Activated CD8-positive, alpha-beta memory T cell treated with anti-CD3 and anti-CD28 coated beads for 24 hours (primary cell): ENCODE measurements at places on chromosomes 16 and 17.
A peak's percentile ranks its signal among the peaks of the same experiment; 100 is the strongest.

DNA sequence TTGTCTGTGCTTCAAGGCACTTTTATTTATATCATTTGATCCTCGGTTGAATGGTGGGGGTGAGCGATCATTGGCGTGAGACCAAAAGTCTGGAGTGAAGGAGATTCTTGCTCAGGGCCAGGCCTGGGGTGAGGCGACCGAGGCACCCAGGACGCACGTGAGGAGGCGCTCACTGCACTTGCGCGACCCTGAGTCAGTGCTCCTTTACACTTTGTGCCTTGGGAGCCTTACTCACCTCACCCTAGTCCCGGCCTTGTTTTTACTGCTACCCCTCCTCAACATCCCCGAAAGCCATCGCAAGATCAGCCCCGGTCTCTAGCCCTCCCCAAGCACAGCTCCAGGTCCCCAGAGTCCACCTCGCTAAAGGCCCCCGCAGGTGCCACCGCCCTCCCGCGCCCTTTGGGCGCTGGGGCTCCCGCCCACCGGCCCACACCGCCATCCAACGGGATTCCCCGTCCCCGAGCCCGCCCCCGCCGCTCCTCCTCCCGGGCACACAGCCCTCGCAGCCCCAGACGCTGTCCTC lies 496 bp downstream of the EZH1 start:
- DNase-seq, result no peak

DNA sequence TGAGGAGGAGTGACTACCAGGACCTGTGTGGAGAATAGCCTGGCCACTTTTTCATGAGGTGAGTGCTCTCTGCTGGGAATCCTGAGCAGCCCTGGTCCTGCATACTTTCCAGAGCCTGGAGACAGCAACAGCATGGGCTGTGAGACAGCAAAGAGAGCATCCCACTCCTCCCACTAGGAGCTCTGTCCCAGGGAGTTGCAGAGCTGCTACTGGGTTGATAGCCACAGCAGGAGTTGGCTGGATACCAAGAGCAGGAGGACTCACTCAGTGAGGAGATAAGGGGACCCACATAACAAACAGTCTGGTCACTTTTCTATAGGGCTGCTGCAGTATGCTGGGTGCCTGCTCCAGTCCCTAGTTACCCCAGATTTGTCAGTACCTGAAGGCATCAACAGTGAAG lies 439.3 kb upstream of the CDH8 start:
- no peak for DNase-seq

- peak; percentile 5 for DNase-seq
Measured at GRCh38 chr16:75042426-75043174, 43.8 kb downstream of the ZNRF1 start.

DNA sequence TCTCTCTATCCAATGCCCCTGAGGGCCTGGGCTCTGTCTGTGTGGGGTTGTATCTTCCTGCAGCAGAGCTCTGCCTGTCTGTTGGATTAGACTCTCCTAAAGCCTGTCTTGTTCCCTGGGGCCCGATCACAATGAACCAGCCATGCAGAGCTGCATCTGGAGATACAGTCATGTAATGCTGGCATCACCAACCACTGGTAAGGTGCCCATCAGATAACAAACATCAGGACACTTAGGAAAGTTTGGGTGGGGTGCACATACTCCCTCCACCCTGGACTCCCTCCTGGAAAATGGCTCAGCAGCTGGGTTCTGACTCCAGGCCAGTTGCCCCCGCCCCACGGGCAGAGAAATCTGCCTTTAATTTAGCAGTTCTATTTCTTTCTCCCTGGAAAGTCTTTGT lies 61.3 kb upstream of the BRD7 start:
- no peak for DNase-seq

- no peak for DNase-seq
Measured at GRCh38 chr17:71530248-71530647, 590.6 kb upstream of the SOX9 start.

DNA sequence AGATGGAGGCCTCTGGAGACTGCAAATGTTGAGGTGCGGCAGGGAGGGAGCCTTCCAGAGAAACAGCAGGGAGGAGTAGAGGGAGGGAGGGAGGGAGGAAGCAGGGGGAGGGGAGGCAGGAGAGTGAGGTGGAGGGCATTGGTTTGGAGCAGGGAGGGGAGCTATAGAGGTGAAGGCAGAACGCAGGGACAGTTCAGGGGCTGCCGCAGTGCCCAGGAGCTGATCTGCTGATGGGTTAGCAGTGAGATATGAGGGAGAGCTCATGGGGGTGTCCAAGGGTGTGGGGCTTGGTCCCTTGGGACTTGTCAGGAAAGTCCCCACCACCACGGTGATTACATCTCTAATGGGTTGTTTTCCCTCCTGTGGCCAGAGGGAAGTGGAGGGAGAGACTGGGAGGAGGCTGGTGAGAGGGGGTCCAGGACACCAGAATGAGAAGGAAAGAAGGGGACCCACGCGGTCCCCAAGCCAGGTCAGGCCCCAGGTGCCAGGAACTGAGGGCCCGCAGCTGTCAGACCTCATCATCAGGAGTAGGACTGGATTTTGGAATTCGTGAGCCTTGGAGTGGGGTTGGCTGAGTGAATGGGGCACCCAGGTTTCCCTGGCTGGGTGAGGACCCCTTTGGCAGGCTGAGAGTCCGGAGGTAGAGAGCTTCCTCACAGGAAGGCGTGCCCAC lies 11.2 kb downstream of the CA4 start:
- no peak for DNase-seq

GRCh38 chr16:53863861-53864260 lies 159.9 kb downstream of the FTO start:
- DNase-seq, result no peak

GRCh38 chr16:87976665-87977064 lies 25.4 kb downstream of the BANP start:
- DNase-seq, result no peak

DNA sequence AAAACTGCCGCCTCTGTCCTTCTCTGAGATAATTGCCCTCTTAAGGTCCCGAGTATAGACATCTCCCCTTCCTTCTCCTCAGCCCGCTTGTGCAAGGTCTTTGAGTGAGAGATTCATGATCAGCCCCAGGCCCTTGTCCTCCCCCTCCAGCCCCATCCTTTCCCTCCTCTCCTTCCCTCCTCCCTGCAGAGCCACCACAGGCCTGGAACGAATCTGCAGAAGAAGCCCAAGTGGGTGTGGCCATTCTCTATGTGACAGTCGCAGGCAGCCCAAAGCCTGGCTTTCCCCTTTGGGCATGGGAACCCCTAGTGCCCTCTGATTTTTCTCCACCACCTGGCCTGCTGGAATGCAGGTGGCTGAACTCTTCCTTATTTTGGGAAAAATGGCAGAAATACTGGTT lies 7.2 kb upstream of the NDRG4 start:
- DNase-seq, result no peak
